OCI-LY7 (cell line): ENCODE measurements at places on chromosomes 11 and 22.

- DNase-seq = no peak
Measured at GRCh38 chr11:123132881-123133280, 62.2 kb downstream of the CLMP start.

- no peak for DNase-seq
Measured at GRCh38 chr11:119111361-119111925, 4.3 kb downstream of the C2CD2L start.

DNA sequence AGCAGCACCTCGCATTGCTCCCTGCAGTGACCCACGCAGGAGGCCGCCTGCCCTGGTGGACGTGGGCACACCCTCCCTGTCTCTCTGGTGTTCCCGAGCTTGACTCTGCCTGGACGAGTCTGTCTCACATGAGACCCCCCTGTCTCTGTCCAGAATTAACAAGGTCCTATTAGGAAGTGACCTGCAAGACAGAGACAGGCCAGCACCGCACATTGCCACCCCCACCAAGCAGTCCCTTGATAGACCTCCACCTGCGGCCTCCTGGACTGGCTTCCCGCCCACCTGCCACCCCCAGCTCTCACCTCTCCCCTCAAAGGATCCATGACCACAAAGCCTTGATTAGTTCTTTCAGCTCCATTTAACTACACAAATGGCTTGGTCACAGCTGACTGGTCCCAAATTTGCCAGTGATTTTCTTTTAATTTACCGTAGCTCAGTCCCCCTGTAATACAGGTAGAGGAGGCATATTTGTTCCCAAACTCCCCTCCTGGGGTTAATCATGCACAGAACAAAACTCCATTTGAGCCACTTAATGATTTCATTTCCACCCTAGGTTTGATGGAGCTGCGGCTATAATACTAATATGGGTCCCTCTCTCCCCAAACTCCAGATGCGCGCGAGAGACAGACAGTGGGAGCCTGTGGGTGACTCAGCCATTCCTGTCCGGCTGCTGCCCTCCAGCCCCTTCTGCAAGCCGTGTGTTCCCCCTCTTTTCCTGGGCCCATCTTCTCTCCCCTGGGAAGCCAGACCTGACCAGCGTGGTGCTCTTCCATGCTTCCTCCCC lies 11.2 kb downstream of the SPATA19 start:
- no peak for DNase-seq

DNA sequence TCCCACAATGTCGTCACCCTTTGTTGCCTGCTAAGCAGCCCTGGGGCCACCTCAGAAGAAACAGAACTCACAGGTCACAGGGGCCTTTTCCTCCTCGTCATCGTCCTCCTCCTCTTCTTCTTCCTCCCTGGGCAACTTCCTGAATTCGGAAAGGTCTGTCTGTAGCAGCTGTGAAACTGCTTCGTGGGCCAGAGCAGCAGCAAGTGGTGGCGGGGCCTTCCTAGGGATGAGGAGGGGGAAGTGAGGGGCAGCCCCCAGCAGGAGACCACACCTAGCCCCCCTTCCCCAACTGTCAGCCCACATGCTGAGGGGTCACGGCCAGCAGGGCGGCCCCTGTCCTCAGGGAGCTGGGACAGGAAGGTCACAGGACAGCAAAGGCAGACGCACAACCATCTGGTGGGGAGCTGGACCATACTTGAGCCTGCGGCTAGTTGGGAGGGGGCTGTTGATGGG lies 13.2 kb downstream of the PPM1F start:
- DNase-seq = no peak

- no peak for DNase-seq
Measured at GRCh38 chr11:18972336-18972735, 33.1 kb upstream of the MRGPRX1 start.

- no peak for DNase-seq
Measured at GRCh38 chr11:20021771-20022362, 138.4 kb downstream of the DBX1 start.

- no peak for DNase-seq
Measured at GRCh38 chr11:11608783-11609232, 13.0 kb downstream of the GALNT18 start.

GRCh38 chr22:25048659-25049647 lies 96.4 kb downstream of the KIAA1671 start:
- DNase-seq = peak; percentile 67
